ENCODE measurements at places on chromosomes 1 and 21.

DNA sequence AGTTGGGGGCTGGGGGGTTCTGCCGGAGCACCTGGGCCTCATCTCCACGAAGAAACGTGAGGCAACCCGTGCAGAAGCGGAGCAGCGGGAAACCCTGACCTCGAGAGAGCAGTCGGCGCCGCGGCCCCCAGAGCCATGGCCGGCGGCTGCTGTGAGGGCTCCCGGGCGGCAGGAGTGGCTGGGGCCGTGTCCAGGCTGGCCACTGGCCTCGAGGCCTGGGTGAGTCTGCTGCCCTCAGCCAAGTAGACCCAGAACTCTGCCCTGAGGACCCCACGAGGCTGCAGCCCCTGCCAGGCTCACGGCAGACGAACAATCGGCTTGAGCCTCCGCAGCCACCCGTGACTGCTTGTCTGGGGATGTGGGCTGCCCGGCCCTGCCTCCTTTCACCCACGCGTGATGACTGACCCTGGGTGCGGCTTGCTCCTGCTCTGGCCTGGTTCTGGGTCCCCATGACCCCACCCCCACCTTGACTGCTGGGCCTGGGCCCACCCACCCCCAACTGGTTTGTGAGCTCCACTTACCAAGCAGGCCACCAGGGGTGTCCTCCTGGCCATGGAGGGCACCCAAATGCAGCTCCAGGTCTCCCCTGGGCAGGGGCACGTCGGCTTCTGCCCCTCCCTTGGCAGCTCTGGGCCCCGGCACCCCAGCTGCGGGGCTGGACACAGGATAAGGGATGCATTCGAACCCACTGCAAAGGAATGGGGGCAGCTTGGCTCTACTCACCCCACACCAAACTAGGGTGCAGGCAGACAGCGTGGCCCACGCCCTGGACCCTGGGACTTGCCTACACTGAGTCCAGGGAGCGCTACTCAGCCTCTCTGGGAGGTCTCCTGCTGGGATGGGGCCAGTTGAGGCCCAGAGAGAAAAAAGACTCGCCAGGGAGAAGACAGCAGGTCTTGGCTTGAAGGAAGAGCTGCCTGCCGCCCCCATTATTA lies 34.2 kb downstream of the MORN1 start:
- peaks cover 3% of the 10 kb centered on the region for H3K4me1 ChIP-seq
- H3K36me3 ChIP-seq, result peaks cover 2% of the 10 kb centered on the region
- no peak overlapping the region for H3K4me3 ChIP-seq
- H3K27me3 ChIP-seq, result no peaks in the 10 kb centered on the region
- no peak overlapping the region for H3K27ac ChIP-seq

DNA sequence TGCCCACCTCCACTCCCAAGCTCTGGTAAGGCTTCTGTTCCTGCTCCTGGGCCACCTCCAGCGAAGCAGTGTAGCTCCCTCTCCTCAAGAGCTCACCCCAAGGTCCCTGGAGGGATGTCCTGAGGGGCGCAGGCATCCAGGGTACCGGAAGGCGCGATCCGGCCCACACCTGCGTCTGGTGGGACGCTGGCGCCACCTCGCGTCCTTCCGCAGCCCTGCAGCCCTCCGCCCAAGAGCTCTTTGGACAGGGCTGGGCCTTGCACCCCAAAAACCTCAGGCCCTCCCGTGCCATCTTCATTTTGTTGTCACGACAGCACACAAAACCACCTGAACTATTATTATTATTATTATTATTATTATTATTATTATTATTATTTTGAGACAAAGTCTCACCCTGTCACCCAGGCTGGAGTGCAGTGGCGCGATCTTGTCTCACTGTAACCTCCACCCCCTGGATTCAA lies 49.2 kb upstream of the PAX7 start:
- no peak overlapping the region for H3K27ac ChIP-seq
- H3K4me1 ChIP-seq, result no peaks in the 10 kb centered on the region
- no peaks in the 10 kb centered on the region for H3K36me3 ChIP-seq
- peaks cover 52% of the 10 kb centered on the region for H3K27me3 ChIP-seq
- H3K4me3 ChIP-seq, result no peak overlapping the region
- DNase-seq, result no peak

DNA sequence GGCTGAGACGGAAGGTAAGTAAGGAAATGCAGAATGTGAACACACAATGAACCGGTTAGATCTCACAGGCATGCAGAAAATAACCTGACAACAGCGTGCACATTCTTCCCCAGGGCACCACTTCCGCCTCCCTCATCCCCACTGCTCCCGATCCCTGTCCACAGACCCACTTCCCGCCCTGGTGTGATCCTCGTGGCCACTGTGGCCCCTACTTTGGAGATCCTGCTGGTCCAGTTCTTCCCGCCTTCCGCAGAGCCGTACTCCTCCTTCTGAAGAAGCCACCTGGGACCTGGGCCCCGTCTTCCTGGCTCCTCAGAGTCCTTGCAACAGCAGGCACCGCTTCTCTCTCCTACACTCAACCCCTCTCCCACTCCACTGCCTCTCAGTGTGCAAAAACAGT lies 1.4 kb upstream of the GSTM4 start:
- peak overlapping the region; percentile 93 for H3K4me3 ChIP-seq
- H3K27ac ChIP-seq, result no peak overlapping the region
- DNase-seq, result no peak
- peaks cover 5% of the 10 kb centered on the region for H3K27me3 ChIP-seq
- no peaks in the 10 kb centered on the region for H3K36me3 ChIP-seq
- peaks cover 24% of the 10 kb centered on the region for H3K4me1 ChIP-seq

GRCh38 chr1:222994511-222995235 lies 148.4 kb downstream of the TLR5 start:
- DNase-seq, result no peak
- H3K4me3 ChIP-seq, result no peak overlapping the region
- no peak overlapping the region for H3K27ac ChIP-seq

- peaks cover 8% of the 10 kb centered on the region for H3K27me3 ChIP-seq
- no peak overlapping the region for H3K4me3 ChIP-seq
- no peaks in the 10 kb centered on the region for H3K36me3 ChIP-seq
- no peak overlapping the region for H3K27ac ChIP-seq
- H3K4me1 ChIP-seq, result no peaks in the 10 kb centered on the region
Measured at GRCh38 chr1:170126696-170127095, 19.1 kb upstream of the NTMT2 start.

- no peak for DNase-seq
- H3K27ac ChIP-seq, result no peak overlapping the region
- peaks cover 14% of the 10 kb centered on the region for H3K4me1 ChIP-seq
- H3K27me3 ChIP-seq, result no peaks in the 10 kb centered on the region
Measured at GRCh38 chr1:43924516-43924915, 9.1 kb upstream of the ARTN start.

Measured in T-helper 17 cell (primary cell).